ENCODE measurements at places on chromosomes 7 and 10. TPM values are rescaled to one million over a fixed set of nuclear protein-coding genes. Genes with fewer than 3 reads are reported as not detected.
A peak's percentile ranks its signal among the peaks of the same experiment; 100 is the strongest.

- DNase-seq, result no peak
Observed at GRCh38 chr7:15688279-15688626, 1.8 kb upstream of the MEOX2 start.

DNA sequence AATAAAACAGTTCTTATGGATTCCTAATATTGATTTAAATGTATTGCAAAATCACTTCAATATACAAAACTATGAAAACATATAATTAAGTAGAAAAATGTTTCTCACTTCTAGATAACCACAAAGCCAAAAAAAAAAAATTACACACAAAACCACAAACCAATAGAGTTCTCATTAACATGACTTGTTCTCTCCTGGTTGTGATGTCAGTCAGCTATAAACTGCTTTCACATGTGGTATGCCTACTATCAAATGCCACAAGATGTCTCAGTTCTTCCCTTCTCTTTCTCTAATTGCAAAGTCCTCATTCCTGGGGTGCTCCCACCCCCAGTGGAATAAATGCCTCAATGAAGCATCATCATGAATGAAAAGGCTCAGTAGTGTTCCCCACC lies 16.6 kb downstream of the GNAI1 start:
- peak; percentile 61 for DNase-seq

GRCh38 chr7:32070406-32071360 lies at the start of gene PDE1C:
Gene PDE1C, minus strand, starts transcription at chr7:32070407.
- DNase-seq, result no peak

GRCh38 chr10:110006358-110007160 lies 1.2 kb upstream of the ADD3 start:
- DNase-seq, result no peak

- DNase-seq, result no peak
Observed at GRCh38 chr10:43090188-43090587, 13.3 kb downstream of the RET start.

GRCh38 chr10:124287071-124287685 lies 131.5 kb downstream of the OAT start:
- no peak for DNase-seq

DNA sequence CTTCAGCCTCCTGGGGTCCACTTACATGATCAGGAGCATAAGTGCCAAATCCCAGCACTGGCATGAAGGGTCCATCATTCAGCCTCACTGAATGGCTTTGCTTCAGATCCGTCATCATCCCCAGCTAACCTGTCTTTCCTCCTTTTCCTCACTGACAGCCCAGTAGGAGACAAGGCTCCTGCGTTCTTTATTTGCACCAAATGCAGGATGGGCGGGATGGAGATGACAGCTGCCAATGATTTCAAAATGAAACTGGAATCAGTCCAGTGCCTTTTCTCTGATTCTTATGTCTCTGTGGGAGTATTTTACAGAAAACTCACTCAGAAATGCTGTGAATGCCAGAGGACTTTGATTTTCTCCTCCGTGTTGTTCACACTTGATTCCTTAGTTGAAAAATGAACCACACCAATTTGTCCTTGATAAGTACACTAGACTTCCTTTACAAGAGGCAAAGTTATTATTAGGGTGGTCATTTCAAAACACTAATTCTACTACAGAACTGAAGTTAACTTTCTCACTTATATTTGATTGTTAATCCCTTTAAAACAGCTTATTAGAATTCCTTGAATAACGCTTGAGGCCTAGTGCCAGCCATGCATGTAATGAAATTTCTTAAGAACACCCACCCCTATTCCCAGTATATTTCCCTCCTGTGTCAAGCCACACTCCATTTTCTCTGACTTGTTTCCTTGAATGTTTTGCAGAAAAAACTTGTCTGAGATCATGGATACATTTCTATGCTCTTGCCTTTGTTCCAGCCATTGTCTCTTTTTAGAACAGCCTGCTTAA lies at the start of gene AKR1C8:
AKR1C8 (minus strand) TSS at position 164 of the 789 bp plus-strand sequence; CDS start at position 118, 46 bp downstream.
- no peak for DNase-seq

DNA sequence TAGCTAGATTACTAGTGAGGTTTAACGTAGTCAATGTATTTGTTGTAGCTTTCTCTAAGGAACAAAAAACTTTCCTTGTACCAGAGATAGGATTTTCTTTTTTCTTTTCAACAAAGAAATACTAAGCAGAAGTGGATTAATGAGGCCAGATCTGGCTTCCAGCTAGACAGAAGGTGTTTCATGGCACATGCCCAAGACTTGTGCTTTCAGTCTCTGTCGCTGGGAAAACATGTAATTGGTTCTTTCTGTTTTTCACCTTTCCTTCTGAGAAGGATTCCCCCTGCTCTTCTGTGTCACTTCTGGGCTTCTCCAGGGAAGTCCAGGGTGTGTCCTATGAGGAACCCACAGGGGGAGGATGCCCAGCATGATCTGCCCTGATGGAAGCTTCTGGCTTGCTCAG lies 492.2 kb downstream of the CCSER2 start:
- DNase-seq, result no peak

- peak; percentile 67 for DNase-seq
Observed at GRCh38 chr7:17041324-17041723, 159.5 kb upstream of the AGR3 start.

DNA sequence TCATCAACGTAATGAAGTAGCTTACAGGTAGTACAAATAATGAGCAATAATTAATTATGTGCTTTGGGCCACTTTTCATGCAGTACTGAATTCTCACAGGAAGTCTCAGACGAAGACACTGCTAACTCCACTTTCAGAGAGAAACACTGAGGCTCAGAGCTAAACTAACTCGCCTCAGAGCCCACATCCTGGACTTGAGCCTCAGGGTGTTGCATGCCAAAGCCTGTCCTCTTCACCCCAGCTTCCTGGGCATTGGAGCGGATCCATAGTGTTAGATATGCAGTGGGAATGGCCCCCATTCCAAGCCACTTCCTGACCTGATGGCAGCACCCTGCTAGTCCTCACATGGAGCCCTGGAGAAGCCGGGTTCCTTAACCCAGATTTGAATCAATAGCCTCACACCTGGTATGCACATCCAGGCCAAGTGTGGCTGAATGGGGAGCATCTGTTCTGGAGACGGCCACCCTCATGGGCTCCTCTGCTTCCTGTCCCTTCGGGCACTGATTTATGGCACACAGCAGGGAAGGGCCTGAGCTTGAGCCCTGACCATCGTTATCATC lies 265.1 kb upstream of the ZNF32 start:
- DNase-seq, result no peak

The GPR37 gene
- polyA plus RNA-seq, result 0.25 TPM

The KIF11 gene
- polyA plus RNA-seq, result 9.2 TPM

The BMPER gene
- 8.8 TPM for polyA plus RNA-seq

The CALY gene
- polyA plus RNA-seq, result 0.91 TPM

The HYAL4 gene
- polyA plus RNA-seq, result not detected
